ENCODE measurements at places on chromosomes 1 and 21.
A peak's percentile ranks its signal among the peaks of the same experiment; 100 is the strongest.

DNA sequence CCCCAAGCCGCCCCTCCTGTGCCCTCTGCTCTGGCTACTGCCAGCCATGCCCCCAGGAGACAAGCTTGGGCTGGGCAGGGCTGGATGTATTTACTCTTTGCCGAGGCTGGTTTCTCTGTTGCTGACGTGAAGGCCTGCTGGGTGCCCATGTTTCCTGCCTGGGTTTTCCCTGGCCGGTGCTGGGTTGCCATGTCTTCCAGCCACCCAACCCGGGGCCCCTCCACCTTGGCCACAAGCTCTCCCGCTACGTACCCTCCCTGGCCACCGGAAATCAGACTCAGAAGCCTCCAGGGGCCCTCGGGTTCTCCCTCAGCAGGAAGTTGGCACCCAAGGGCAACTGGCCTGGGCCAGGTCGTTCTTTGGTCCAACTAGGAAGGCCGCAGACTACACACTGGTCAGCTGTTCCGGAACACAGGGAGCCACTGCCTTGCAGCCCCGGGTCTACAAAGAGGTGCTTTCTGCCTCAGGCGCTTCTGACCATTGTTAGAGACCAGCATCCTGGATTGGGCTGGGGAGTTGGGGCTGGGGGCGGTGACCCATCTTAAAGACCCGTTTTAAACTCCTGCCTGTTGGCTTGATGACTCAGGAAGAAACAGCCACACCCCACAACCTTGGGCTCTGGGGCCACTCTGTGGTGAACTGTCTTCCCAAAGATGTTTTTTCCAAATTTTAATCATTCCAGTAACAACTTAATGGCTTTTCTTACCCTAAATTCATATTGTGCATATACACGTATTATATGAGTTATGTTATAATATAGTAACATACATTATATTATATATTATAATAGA, 71.2 kb upstream of the RUNX3 start:
- no peak for DNase-seq

GRCh38 chr21:31752967-31753366, 21.0 kb upstream of the SCAF4 start:
- no peak for DNase-seq

DNA sequence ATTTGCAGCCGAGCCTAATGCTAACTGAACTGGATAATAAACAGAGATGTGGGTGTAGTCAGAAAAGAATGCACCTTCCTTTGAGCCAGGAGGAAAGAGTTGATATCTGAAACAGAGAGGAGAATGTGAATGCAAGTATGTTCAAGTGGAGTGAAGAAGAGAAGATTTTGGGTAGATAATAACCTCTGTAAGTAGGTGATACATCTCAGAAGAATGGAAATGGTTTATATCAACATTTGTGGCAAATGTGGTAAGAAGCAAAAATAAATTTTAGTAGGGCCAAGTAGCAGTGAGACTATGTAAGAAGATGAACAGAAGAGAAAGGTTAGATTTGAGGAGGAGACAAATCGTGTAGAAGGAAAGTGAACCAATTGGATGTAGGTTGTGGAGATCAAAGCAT, 1.7 kb upstream of the DNTTIP2 start:
- DNase-seq = no peak

DNA sequence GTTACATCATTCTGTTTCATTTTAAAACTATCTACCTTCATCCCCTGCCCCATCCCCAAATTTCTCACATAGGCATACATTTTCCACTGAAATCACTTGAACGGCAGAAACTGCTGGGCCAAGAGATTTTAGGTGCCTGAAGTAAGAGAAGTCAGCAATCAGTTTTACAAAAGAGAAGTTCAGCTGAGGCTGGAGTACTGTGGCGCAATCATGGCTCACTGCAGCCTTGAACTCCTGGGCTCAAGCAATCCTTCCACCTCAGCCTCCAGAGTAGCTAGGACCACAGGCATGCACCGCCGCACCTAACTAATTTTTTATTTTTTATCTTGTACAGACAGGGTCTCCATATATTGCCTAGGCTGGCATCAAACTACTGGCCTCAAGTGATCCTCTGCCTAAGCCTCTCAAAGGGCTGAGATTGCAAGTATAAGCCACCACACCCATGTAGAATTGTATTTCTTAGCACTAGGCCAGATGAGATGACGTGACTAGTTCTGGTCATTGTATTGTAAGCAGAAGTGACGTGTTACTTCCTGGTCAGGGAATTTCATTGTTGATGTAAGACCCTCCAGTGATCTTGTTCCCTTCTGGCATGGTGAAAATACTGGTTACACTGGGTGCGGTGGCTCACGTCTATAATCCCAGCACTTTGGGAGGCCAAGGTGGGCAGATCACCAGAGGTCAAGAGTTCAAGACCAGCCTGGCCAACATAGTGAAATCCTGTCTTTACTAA, 7.1 kb downstream of the BECN2 start:
- DNase-seq = no peak

GRCh38 chr1:28758420-28758819, 21.7 kb downstream of the YTHDF2 start:
- no peak for DNase-seq

DNA sequence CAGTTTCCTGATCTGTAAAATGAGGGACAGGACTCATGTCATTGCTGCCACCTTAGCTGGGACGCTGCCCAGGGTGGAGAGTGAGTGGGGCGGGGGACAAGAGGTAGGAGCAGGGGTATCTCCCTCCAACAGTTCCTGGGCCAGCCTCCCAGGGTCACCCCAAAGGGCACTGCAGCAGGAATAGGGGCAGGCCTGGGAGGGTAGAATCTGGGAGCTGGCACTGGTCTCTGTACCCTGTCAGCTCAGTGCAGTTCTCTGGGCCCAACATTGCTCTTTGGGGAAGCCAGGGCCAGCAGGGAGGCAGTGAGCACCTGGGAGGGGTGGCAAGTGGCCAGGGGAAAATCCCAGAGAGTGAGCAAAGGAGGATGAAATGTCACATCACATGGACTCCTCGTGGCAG, 55.8 kb downstream of the ELK4 start:
- DNase-seq = no peak

DNA sequence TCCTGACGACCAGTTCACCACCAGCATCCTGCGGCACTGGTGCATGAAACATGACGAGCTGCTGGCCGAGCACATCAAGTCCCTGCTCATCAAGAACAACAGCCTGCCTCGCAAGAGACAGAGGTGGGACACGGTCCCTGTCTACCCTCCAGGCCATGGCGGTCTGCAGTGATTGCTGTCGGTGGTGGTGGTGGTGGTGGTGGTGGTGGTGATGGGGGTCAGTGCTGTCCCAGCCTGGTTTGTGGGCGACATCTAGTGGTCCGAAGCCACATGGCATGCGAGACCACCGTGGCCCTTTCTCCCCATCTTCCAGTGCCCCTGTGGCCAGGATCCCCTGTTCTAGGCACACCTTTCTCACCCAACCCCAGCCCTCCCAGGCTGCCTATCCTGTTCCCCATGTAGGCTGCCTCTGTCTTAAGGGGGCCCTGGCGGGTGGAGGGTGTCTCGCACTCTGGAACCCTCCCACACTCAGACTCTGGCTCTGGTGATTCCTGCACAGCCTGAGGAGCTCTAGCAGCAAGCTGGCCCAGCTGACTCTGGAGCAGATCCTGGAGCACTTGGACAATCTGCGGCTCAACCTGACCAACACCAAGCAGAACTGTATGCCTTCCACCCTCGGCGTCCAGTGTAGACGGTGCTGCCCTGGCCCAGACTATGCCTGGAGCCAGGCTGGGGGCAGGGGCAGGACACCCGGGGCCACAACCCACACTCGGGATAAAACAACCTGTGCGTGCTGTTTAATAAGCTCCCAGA, 3.2 kb upstream of the SLC27A3 start:
- no peak for DNase-seq

GRCh38 chr1:225471453-225472301, 43.8 kb upstream of the LBR start:
- DNase-seq = no peak

GRCh38 chr1:180424848-180425457, 77.4 kb downstream of the ACBD6 start:
- DNase-seq = no peak

DNA sequence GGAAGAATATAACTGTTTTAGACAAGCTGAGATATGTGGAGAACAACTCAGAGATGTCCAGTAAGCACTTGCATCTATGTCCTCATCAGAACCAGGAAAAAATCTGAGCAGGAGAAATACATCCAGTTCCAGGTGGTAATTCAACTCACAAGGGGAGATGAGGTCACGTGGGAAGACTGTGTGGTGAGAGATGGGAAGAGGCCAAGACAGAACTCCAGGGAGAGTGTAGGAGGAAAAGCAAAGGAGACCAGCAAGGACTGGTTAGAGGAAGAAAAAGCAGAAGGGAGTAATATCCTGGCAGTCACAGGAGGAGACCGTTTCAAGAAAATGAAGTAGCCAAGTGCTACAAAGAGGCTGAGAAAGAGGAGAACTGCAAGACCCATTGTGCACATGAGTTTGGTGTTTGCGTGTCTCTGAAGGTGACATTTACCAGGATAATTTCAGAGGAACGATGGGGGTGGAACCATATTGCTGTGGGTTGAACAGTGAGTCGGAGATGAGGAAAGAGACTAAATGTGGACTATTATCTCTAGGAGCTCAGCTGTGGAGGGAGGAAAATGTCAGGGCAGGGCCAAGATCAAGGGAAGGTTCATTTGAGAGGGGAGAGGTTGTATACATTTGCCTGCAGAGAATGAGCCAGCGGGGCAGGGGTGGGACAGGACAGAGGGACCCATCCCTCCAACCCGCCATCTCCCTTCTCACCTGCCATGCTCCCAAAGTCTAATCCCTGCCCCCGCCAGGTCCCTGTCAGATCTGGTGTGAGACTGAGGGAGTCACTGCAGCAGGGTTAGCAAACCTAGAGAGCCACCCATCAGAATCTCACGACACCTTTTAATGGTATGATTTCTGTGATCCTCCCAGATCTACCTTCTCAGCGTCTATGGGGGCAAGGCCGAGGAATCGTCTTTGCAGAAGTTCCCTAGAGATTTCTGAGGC, 24.9 kb downstream of the SUSD4 start:
- no peak for DNase-seq

DNA sequence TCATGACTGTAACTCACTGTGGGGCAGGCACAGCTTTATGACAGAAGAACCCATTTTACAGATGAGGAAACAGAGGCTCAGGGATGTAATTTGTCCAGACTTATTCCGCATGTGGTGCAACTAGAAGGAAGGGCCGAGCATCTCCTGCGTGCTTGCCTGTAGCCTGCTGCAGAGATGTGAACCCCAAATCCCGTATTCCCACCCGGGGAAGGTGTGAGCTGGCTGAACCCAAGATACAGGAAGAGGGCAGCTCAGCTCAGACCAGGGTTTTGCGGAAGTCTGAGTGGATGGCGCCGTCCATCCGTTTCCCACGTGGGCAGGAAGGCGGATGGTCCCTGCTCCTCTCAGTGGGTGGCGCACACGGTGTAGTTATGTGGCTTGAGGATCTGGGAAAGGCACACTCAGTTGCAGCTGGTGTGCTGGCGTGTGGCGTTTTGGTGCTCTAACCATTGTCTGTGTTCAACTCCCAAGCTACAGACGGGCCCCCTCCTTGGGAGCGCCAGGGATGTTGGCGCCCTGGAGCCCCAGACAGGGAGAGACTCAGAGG, 1.2 kb downstream of the CROCC start:
- no peak for DNase-seq

- no peak for DNase-seq
Observed at GRCh38 chr21:45126204-45126626, 51.8 kb downstream of the ADARB1 start.

- DNase-seq = no peak
Observed at GRCh38 chr1:101410048-101410878, 173.4 kb downstream of the S1PR1 start.

DNA sequence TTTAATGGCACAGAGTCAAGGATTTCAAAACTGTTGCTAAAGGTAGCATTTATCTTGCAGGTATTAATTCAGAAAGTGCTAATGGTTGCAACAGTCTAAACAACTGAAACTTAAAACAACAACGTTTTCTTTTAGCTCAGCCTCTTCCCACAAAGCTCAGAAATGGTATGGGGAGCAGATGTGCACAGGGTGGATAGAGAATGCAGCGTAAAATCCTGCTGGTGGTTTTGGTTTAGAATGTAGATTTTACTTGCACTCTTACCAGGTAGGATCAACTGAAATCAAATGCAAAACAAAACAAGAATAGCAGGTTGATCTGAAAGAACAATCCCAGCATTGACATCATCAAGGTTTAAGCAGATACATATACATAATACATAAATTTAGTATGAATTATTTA, 3.8 kb upstream of the LRRC8C start:
- DNase-seq = no peak

- no peak for DNase-seq
Observed at GRCh38 chr1:65845535-65846060, 52.9 kb downstream of the PDE4B start.

DNA sequence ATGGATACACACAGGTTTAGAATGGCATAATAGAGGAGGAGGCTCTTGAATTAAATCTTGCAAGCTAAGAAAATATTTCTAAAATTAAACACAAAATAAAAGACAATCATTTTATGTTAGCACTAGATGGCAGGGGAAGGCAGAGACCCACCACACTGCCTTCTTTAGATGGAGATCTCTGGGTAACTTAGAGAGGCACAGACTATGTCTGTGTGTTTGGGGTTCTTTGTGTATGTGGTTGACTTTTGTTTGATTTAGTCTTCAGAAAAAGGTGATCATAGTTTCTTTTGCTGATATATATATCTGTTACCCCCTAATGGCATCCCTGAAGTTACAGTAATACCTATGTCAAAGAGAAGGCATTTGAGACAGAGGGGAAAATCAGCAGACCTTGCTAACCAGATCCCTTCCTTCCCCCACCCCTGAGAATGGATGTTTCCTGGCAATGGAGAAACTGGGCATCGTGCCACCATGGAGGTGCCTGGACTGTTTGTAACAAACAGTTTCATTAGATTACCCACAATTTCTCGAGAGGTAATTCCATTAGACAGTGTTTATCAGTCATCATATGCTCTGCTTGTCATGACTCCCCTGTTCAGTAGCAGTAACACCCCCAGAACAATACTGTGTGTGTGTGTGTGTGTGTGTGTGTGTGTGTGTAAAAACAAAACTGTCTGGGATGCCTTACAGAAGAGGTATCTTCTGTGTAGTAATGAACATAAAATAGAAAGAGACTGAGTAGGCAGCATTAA, 228.3 kb upstream of the DEPDC1 start:
- no peak for DNase-seq

- DNase-seq = no peak
Observed at GRCh38 chr1:219910716-219911115, 17.6 kb downstream of the SLC30A10 start.

- no peak for DNase-seq
Observed at GRCh38 chr1:14844356-14844755, 245.9 kb downstream of the KAZN start.

DNA sequence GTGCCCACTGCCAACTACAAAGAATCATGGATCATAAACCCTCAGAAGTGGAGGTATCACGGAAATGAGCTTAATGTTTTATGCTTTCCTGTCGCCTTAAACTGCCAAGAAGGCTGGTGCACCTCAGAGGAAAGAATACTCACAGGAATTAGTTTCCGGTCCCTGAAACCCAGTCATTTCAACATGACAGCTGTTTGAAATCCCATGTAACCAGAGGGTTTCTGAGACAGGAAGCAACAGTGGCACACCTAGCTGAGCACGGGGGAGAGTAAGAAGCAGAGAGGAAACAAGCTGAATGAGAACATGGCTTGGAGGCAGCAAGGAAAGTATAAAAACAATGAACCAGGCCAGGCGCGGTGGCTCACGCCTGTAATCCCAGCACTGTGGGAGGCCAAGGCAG, 3.9 kb downstream of the JAK1 start:
- DNase-seq = peak; percentile 54

- no peak for DNase-seq
Observed at GRCh38 chr21:39232861-39233291, 49.6 kb upstream of the PSMG1 start.

Data from CD4-positive, alpha-beta T cell treated with Interleukin-6 for 4 hours (primary cell).